ENCODE measurements at places on chromosomes 12 and 14.

GRCh38 chr12:103998976-103999375, 33.3 kb downstream of the TDG start:
- DNase-seq: no peak

GRCh38 chr12:6570264-6570887, 2.3 kb upstream of the NOP2 start:
- DNase-seq: no peak

DNA sequence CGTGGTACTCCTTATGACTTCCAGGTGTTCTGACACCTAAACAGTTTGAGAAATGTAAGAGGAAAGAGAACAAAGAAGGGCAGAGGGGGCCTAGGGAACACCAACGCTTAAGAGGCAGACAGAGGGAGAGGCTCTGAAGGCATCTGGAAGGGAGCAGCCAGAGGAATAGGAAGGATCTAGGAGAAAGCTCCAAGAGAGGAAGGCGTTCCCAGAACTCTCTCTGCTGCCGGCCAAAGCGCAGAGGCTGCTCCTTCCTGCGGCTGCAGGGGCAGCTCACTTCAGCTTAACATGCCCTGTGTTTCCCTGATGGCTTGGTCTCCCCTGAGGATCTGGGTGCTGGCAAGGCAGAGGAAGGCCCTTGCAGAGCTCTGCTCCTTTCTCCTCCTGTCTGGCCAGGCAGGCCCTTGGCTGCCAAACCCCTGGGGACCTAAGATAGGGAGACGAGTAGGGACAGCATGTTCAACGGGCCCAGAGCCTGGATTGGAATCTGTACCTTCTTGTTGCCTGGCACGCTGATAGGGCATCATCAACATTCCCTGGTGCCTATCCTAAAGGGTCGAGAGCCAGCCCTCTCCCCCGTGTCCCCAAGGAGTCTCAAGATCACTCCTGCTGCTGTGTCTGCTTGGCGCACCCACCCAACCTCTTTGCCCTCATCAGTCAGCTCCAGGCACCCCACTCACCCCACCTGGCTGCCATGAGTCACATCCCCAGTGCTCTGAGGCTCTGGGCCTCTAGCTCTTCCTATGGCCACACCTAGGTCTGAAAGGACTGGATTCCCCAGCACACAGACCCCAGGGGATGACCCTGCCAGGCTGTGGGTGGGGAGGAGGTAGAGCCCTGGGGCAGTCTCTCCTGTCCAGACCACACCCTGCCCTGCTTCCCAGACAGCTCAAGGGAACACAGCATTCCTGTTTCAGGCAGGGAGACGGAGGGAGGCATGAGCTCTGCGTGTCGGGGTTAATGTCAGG, 45.6 kb downstream of the LTBP2 start:
- DNase-seq: no peak

DNA sequence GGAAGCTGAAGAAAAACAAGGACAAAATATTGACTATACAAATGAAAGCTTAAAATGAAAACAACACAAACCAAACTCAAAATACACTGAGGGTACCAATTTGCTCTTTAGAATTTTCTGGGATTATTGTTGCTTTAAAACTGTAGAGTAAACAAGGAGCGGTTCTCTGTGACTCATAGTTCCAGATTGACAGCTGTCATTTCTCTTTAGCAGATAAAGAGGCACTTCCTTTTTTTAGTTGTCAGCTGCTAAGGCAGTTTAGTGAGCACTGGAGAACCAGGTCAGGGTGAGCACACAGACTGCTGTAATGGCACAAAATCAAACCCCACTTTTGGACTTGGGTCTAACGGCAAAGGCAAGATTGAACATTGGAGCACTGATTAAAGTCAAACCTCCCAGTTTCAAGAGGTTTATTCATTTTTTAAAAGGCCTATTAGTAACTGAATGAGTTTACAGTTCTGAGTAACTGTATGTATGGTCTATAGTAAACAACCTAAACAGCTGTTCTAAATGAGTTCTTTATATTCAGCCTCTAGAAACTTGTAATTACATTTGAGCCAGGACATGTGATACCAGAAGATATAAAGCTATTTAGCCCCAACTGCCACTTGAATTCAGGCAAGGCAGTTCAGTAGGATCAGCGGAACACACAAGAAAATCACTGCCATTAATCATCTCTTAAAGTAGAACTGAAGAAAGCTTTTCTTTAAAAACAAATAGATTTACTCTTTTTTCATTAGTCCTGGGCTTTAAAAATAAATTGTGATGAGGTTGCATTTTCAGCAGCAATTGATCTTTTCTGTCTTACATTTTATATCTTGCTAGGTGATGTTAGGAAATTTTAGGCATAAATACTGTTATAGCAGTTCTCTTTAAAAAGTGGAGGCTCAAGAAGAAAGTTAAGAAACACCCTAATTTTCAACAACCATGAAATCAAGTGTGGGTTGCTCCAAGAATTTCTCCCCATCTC, 71.7 kb upstream of the PRICKLE1 start:
- no peak for DNase-seq

GRCh38 chr12:77054851-77055250, 10.5 kb downstream of the E2F7 start:
- no peak for DNase-seq

DNA sequence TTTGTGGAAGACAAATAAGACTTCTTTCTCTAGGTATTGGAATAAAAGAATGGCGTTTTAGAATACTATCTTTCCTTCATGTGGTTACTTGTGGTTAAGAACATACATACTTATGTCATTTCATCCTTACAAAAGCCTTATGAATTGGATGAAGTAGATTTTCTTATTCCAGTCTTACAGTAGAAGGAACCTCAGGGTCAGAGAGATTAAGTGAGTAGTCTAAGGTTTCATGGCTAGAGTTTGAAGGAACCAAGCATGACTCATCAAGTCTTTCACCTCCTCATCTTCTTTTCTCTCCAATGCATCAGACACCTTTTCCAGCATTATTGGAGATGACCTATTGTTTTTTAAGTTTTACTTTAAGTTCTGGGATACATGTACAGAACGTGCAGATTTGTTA, 92.9 kb upstream of the NEDD1 start:
- no peak for DNase-seq

DNA sequence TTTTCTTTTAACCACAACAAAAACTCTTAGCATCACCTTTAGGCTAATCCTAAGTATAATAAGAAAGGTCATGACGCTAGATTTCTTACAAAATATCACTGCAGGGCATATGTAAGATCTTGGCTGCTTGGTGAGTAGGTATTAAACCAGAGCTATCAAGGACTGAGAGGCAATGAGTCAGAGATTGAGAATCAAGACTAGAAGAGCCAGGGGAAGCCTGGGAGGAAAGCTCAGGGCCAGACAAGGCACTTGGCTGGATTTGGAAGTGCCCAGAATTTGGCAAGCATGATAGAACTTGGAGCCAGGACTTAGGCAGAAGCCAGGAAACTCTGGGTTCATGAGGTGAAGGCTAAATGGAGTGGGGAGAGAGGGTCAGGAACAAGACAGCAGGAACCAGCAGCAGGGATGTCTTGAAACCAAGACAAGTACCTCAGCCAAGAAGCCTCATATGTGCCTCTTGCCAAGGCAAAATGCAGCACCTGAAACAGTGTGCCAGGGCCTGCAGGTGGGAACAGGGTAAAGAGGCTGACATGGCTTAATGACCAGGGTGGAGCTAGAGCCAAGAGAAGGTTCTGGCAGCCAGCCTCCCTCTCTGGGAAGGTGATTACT, 49.9 kb downstream of the PTHLH start:
- peak; percentile 58 for DNase-seq

Measured in DMS79 (cell line).